ENCODE measurements at places on chromosomes 1 and 21.

DNA sequence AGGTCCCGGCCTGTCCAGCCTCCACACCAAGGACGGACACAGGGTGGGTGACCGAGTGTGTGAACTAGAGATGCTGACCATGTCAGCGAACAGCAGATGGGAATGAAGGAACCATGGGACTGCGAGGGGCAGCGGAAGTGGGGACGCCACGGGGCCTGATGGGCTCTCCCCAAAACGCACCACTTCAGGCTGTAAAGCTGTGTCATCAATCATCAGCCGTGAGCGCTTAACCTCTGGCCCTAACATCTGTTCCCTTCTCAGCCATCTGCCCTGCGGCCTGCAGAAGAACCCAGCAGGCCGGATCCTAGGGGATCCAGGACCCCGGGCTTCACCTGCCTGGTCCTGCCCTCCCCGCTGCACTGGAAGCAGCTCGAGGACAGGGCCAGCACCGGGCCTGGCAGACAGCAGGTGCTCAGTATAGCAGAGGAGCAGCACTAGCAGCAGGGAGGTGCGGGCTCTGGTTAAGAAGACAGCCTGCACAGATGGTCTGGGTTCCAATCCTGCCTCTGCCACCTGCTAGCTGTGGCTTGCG lies 58.7 kb downstream of the DMRTB1 start:
- DNase-seq, result peak; percentile 35

- DNase-seq, result peak; percentile 68
Observed at GRCh38 chr1:24018611-24019580, 38.8 kb upstream of the SRSF10 start.

GRCh38 chr1:186798960-186799688 lies 29.6 kb upstream of the PLA2G4A start:
- no peak for DNase-seq

DNA sequence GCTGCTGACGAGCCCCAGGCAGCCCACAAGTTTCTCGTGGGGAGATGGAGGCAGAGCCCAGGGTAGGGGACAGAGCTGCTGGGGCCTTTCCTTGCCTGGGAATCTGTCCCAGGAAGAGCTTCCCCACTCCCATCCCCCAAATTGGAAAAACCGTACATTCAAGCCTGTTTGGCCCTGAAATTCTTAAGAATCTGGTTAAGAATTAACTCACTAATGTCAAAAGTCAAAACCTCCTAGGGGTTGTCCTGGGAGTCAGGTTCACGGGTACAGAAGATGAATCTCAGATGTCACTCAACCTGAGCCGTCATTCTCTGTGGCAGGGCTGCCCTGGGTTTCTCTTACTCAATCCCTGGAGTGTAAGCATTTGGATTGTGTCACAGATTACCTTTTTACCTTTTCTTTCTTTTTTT lies 8.4 kb downstream of the C1orf115 start:
- no peak for DNase-seq

DNA sequence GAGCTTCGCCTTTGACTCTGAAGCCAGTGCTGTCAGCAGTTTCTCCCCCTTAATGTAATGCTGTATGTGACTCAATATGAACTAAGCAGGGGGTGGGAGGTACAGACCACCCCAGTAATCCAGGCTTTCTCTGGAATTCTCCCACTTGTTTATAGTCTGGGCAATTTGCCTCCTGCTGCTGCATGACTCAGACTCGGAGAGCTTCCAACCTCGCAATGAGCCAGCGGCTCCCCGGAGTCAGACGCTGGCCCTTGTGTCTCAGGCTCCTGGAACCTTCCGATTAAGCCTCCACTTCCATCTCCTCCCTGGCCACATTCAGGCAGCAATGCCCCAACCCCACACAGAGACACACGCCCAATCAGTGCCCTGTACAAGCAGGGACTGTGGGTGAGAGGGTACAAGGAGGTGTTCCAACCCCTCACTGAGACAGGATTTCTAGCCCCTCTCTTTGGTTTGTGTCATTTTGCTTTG lies 471.7 kb upstream of the VAMP3 start:
- no peak for DNase-seq

DNA sequence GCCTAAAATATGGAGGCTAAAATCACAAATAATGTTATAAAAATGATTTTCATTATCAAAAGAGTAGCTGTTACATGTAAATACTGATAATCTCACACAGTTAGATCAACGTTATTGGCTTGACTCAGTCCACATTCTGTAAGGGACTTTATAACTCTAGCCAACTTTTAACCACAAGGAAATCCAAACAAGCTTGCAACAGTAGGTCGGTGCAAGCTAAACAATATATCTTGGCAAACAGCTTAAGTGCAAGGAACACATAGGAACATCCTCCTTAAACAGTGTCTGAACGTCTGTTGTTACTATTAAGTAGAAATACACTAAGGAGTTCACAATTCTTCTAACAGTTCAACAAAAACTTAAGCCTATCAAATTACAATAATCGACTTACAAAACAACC lies 126.7 kb downstream of the EIF4G3 start:
- no peak for DNase-seq

DNA sequence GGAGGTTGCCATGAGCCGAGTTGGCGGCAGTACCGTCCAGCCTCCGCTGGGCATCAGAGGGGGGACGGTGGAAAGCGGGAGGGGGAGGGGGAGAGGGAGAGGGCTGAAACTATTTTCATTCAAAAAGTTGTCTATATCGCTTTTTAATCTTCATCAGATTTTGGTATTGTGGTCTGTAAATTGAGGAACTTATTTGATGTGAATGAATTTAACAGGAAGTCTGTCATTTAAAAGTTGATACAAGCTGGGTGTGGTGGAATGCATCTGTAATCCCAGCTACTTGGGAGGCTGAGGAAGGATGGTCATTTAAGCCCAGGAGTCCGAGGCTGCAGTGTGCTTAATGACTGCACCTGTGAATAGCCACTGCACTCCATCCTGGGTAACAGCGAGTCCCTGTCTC lies 3.0 kb upstream of the EPHX4 start:
- DNase-seq, result no peak

DNA sequence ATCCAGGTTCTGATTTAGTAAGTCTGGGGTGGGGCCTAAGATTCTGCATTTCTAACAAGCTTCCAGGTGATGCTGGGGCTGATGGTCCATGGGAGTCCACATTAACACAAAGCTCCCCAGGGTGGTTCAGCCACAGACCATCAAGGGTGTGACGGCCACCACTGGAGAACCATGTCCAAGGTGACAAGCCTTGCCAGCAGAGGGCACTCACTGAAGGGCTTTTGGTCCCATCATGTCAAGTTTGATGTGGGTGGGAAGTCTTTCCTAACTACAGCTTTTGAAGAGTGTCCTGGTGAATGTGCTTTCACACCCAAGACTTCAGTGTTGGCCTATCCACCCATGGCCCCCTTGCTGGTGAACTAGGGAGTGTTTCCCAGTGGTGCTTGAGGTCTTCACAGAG lies 67.1 kb downstream of the UBE2T start:
- no peak for DNase-seq

DNA sequence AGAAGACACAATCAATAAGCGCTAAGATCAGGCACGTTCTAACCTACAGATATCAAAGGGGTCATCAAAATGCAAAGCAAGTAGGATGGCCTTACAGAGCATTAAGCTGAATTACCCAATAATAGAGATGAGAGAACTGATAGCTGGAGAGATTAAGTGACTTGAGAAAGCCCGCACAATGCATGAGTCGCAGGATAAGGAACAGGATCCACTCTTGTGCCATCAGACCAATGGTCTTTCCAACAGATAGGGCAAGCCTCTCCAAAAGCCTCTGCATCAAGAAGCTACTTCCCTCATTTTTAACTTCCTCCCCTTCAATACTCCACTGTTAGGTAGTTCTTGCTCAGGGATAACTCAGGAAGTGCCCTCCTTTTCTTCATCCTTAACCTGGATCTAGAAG lies 2.6 kb downstream of the CHML start:
- no peak for DNase-seq

DNA sequence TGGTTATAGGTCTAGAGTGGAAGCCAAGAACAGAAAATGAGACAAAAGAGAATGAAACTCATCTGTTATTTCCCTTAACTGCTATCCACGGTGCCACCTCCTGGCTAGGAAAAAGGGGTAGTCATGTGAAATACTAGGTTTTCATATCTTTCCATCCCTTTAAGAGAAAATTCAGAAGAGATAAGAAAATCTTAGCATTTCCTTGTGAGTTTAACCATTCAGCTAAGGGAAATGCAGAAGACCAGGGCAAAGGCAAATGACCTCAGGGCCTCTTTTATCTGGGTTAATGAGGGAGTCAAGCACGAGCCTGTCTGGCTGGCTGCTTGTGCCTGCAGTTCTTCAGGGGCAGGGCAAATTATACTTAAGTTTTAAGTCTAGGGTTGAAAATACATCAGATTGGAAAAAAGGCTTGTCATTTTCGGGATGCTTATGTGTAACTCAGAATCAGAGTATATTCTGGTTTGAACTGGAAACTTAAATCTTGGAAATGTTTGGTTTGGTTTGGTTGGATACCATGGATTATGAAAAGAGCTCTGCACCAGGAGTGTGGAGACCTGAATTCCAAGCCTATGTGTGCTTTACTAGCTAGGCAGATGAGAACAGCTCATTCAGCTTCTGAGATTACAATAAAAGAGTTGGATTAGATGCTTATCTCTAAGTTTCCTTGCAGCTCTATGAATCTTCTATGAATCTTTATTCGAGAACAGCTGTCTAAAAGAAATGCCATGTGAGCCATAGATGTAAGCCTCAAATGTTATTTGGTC lies 19.9 kb downstream of the NIBAN1 start:
- no peak for DNase-seq

DNA sequence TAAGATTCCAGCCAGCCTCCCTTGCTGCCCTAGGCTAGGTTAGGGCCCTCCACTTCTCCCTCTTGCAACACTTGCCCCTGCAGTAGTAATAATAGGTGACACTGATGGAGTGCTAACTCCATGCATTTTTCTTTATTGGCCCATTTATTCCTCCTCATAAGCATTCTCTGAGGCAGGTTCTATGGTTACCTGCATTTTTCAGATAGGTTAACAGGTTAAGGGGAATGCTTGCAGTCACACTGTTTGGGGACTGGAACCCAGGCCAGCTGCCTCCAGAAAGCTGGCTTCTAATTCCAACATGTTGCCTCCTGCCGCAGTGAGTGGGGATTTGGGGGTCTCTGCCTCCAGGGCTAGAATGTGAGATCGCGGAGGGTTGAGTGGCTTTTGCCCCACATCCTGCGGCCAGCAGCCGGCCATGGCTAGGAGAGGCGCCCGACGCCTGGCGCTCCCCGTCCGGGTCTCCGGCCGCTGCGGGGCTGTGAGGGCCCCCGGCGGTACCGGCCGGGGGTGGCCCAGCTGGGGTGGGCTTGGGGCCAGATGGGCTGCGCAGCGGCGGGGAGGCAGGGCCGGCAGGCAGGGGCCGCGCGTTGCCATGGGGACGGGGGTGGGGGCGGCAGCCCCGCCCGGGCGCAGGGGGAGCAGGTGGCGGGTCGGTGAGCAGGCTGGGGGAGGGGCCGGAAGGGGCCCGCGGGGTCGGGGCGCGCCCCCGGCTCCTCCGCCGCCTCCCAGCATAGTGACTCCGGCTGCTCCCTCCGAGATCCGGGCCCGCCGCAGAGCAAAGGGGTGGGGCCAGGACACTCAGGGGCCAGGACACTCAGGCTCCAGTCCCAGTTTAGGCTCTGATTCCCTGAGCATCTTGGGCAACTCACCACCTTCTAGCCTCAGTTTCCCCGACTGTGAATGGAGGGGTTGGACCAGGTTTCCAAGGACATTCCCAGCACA lies 68.4 kb upstream of the SSBP3 start:
- DNase-seq, result peak; percentile 83
